C1 segment of cervical spinal cord (tissue), 14 donors: ENCODE measurements at places on chromosomes 12 and 14.

GRCh38 chr12:94481734-94482133, 22.1 kb upstream of the CEP83 start:
- DNase-seq = no peak

- no peak for DNase-seq
Measured at GRCh38 chr12:89461649-89462612, 62.7 kb downstream of the GALNT4 start.

DNA sequence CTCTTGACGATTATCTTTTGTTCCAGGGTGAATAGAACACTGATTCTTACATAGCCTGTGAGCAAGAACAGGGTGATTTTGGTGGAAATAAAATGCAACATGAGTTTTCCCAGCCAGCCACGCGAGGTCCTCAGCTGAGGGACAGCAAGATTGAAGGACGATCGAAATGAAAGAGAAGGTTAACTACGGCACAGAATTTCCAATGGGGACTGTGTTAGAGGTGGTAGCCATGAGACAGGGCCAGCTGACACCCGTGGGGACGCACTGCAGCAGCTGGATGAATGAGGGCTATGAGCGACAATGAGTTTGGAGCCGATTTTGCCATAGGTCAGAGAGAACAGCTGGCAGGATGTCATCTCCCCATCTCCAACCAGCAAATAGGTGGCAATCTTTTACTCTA, 243.4 kb upstream of the PELI2 start:
- DNase-seq = no peak

DNA sequence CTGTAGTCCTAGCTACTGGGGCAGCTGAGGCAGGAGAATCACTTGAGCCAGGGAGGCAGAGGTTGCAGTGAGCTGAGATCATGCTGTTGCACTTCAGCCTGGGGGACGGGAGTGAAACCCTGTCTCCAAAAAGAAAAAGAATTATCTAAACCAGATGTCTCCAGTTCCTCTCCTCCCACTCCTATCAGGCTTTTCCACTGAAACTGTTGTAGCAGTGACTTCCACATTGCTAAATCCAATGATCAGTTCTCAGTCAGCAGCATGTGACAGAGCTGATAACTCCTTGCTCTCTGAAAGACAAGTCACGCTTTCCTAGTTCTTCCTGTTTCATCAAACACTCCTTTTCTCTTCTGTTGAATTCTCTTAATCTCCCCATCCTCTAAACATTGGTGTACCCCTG, 8.6 kb downstream of the SLC38A6 start:
- DNase-seq = no peak

- no peak for DNase-seq
Measured at GRCh38 chr12:62783881-62784280, 151.1 kb downstream of the PPM1H start.

GRCh38 chr12:49108958-49109404, 1.7 kb downstream of the LMBR1L start:
- DNase-seq = no peak
